ENCODE measurements at places on chromosomes 6 and 20. TPM values are rescaled to one million over a fixed set of nuclear protein-coding genes. Genes with fewer than 3 reads are reported as not detected.
A peak's percentile ranks its signal among the peaks of the same experiment; 100 is the strongest.

DNA sequence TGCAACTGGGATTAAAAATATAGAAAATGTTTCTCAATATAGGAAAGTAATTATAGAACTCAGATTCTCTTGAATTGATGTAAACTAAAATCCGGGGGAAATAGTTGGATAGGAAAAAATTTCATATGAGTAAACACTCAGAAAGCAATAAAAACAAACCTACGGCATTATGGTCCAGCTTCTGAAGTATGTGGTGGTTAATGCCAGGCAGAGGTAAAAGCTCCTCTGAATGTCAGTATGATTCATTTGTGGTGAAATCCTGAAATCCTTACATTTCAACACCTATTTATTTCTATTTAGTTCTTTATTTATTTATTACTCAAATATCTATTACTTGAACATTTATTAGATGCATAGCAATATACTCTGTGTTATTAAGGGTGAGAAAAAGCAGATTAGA is 145.1 kb downstream of the RIMS1 start:
- DNase-seq = no peak
- no peak overlapping the region for H3K27ac ChIP-seq
- no peaks in the 10 kb centered on the region for H3K27me3 ChIP-seq
- H3K4me3 ChIP-seq = no peak overlapping the region

- H3K27ac ChIP-seq = no peak overlapping the region
- peaks cover 3% of the 10 kb centered on the region for H3K4me1 ChIP-seq
- H3K27me3 ChIP-seq = no peaks in the 10 kb centered on the region
- no peak overlapping the region for H3K4me3 ChIP-seq
- no peak for DNase-seq
- peaks cover 17% of the 10 kb centered on the region for H3K36me3 ChIP-seq
Observed at GRCh38 chr6:20426177-20427082, 24.8 kb downstream of the E2F3 start.

The NT5DC1 gene
- polyA plus RNA-seq = 20.3 TPM

- no peak for DNase-seq
- no peaks in the 10 kb centered on the region for H3K27me3 ChIP-seq
Observed at GRCh38 chr6:5081955-5082354, 3.2 kb upstream of the PPP1R3G start.

- no peaks in the 10 kb centered on the region for H3K27me3 ChIP-seq
- no peak for DNase-seq
- no peaks in the 10 kb centered on the region for H3K4me1 ChIP-seq
- no peak overlapping the region for H3K27ac ChIP-seq
- H3K4me3 ChIP-seq = no peak overlapping the region
Observed at GRCh38 chr6:11718463-11718862, 60.1 kb downstream of the ADTRP start.

The NKAPL gene
- not detected for polyA plus RNA-seq

- peak; percentile 35 for DNase-seq
- peak overlapping the region; percentile 24 for H3K27ac ChIP-seq
- no peaks in the 10 kb centered on the region for H3K27me3 ChIP-seq
- no peaks in the 10 kb centered on the region for H3K36me3 ChIP-seq
- peaks cover 9% of the 10 kb centered on the region for H3K4me1 ChIP-seq
Observed at GRCh38 chr6:155327326-155328073, 13.2 kb upstream of the TFB1M start.

The TCP11 gene
- 0.16 TPM for polyA plus RNA-seq

The SRSF12 gene
- 1.1 TPM for polyA plus RNA-seq

The COL21A1 gene
- polyA plus RNA-seq = 0.07 TPM

The HEY2 gene
- polyA plus RNA-seq = not detected

- H3K27me3 ChIP-seq = no peaks in the 10 kb centered on the region
- no peak for DNase-seq
- H3K36me3 ChIP-seq = no peaks in the 10 kb centered on the region
- H3K4me3 ChIP-seq = no peak overlapping the region
Observed at GRCh38 chr6:125511809-125512396, 210.1 kb upstream of the HDDC2 start.

DNA sequence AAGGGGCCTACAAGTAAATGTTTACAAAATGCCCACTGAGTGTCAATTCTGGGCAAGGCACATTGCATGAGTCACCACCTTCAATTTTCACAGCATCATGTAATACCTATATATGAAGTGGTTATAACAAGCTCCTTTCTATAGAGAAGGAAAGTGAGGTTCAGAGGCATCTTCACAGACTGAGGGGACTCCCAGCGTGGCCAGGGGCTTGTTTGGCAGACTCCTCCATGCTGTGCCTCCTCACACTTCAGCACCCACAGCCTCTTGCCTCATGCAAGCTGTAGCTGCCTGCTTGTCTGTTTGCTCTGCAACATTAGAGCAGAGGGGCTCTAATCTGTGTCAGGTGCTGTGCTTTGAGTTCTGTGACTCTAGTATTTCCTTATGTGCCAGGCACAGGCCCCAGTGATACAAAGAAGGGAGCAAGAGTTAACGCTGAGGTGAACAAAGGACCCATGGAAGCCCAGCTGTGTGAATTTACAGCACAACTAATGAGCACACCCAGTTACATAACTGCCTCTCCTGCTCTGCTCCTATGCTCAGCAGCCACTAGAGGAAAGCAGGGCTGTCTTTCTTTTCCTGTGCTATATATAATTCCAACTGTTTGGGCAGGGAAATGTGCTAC is 72.3 kb downstream of the ZHX3 start:
- H3K27ac ChIP-seq = no peak overlapping the region
- H3K4me3 ChIP-seq = no peak overlapping the region
- H3K4me1 ChIP-seq = no peaks in the 10 kb centered on the region

DNA sequence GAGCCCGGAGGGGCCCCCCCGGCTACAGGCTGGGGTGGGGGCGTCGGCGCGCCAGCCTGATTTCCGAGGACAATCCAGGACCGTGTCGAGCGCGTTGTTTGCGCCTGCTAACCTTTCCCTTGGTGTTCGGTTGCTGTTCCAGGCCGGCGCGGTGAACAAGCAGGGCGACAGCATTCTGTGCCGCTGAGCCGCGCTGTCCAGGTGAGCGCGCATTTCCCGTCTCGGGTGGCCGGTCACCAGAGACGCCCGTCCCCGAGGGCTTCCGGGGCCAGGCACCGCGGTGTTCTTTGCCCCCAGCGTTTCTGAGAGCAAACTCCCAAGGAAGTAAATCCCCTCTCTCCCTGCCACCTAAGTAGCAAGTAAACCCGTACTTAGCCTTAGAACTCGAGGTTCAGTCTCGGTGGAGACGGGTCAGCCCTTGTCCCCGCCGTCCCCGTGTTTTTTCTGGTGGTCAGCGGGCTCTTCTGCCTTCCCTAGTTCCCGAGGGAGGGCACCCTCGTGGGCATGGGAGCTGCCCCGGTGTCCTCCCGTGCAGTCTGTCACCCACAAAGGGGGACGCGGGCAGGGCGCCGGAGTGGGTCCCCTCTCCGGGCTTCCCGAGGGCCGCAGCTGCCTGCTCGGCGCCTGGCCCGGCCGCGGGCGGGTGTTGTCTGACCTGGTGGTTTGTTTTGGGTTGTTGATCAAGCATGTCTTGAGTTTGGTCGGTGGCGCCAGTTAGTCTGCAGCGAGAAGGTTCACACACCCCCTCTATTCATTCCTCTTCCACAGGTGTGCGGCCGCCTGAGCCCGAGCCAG is 1.5 kb downstream of the ID4 start:
- no peak overlapping the region for H3K27ac ChIP-seq
- no peaks in the 10 kb centered on the region for H3K27me3 ChIP-seq
- no peaks in the 10 kb centered on the region for H3K4me1 ChIP-seq
- H3K36me3 ChIP-seq = no peaks in the 10 kb centered on the region
- peak; percentile 45 for DNase-seq
- peak overlapping the region; percentile 75 for H3K4me3 ChIP-seq

DNA sequence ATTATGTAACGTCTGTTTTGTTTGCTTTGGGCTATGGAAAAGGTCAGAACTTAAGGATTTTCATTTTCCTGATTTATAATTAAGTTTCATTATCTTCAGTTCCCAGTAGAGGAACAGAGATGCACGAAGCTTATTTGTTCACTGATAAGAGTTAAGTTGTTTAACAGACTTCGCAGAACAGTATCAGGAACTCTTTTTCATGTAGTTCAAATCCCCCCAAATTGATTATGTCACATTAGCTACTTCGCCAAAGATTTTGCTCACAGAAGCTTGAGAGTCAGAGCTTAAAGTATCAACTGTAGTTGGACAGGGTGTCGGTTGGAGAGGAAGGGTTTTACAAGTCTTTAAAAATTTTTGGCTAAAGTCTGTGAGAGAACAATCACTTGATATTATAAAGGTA is 43.4 kb downstream of the ZHX3 start:
- no peak overlapping the region for H3K4me3 ChIP-seq
- H3K36me3 ChIP-seq = no peaks in the 10 kb centered on the region
- no peak overlapping the region for H3K27ac ChIP-seq
- DNase-seq = no peak
- no peaks in the 10 kb centered on the region for H3K4me1 ChIP-seq

- H3K4me1 ChIP-seq = peaks cover 12% of the 10 kb centered on the region
- no peak overlapping the region for H3K27ac ChIP-seq
- no peaks in the 10 kb centered on the region for H3K36me3 ChIP-seq
- DNase-seq = no peak
- no peaks in the 10 kb centered on the region for H3K27me3 ChIP-seq
Observed at GRCh38 chr6:68710496-68710895, 75.4 kb downstream of the ADGRB3 start.

The TNF gene
- polyA plus RNA-seq = not detected

GRCh38 chr6:73639040-73639439 is 14.8 kb downstream of the SLC17A5 start:
- H3K36me3 ChIP-seq = peaks cover 39% of the 10 kb centered on the region
- H3K4me1 ChIP-seq = peaks cover 11% of the 10 kb centered on the region
- H3K27me3 ChIP-seq = no peaks in the 10 kb centered on the region
- no peak overlapping the region for H3K27ac ChIP-seq
- H3K4me3 ChIP-seq = no peak overlapping the region

DNA sequence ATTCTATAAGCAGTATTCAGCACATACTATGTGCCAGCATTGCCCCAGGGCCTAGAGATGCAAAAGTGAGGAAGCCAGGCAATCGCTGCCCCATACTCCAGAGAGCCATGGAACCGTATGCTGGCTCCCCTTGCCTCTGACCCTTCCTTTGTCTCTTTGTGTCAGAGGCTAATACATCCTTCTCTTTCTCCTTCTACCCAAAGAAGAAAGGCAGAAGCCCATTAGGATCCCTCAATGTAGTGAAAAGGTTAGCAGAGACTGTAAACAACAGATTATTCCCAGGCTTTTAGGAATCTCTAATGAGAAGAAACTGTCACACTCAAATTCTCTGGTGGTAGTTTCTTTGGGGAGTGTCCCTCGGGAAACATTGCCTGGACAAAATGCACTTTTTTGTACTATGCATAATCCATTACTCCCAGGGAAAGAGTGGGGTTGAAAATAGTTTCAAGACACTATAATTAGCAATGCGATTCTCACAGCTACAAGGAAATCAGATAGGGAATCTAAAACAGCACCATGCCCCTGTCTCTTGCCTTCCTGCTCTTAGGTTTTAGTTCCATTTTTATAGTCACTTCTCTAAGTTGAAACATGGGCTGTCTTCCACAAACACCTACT is 325.2 kb upstream of the CNR1 start:
- DNase-seq = no peak
- no peaks in the 10 kb centered on the region for H3K36me3 ChIP-seq
- no peaks in the 10 kb centered on the region for H3K4me1 ChIP-seq
- H3K4me3 ChIP-seq = no peak overlapping the region
- peaks cover 5% of the 10 kb centered on the region for H3K27me3 ChIP-seq
- no peak overlapping the region for H3K27ac ChIP-seq

The COL9A3 gene
- 1.3 TPM for polyA plus RNA-seq

DNA sequence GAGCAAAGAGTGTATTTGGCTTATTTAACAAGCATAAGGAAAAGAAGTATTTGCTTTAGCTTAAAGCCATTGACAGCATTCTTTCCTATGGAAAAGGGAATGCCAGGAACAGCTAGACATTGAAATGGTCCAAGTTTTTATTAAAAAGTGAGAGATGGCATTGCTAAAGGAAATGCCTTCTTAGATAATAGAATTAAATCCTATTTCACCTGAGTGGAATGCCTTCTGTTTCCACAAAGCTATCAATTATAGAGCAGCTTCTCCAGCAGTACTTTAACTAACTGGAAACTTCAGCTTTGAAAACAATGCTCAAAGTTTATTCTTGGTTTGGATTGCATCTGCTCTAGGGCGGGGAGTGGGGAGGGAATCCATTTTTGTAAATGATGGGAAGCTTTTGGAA is 85.1 kb upstream of the CNKSR3 start:
- DNase-seq = no peak
- no peaks in the 10 kb centered on the region for H3K36me3 ChIP-seq
- H3K27me3 ChIP-seq = no peaks in the 10 kb centered on the region

GRCh38 chr20:36102809-36103596 is 51.5 kb upstream of the EPB41L1 start:
- DNase-seq = no peak
- peaks cover 6% of the 10 kb centered on the region for H3K4me1 ChIP-seq
- no peaks in the 10 kb centered on the region for H3K36me3 ChIP-seq
- H3K27ac ChIP-seq = no peak overlapping the region

The ULBP2 gene
- polyA plus RNA-seq = 5.0 TPM

Measured in SK-N-SH (cell line).